Hematopoietic multipotent progenitor cell treated with erythropoietin and hydrocortisone succinate and interleukin-3 and kit ligand, for 15 days (in vitro differentiated cells): ENCODE measurements at places on chromosomes 7 and 10.

DNA sequence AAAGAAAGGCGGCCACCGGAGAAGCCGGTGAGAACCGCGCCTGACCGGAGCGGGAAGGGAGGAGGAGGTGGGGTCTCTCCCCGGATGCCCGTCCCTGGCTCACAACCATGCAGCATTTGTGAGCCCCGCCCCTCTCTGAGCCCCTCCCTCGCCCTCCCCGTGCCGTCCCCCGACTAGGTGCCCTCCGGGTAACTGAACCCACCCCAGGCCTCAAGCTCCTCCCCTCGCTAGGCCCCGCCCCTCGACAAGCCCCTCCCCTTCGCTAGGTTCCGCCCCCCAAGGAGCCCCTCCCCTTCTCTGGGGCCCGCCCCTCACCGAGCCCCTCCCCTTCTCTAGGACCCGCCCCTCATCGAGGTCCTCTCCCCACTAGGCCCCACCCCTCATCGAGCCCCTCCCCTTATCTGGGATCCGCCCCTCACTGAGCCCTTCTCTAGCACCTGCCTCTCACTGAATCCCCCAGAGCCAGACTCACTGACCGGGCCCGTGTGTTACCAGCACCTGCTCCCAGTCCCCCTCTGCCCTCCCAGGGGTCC lies 42.2 kb upstream of the HSPB1 start:
- DNase-seq, result peak; percentile 43

DNA sequence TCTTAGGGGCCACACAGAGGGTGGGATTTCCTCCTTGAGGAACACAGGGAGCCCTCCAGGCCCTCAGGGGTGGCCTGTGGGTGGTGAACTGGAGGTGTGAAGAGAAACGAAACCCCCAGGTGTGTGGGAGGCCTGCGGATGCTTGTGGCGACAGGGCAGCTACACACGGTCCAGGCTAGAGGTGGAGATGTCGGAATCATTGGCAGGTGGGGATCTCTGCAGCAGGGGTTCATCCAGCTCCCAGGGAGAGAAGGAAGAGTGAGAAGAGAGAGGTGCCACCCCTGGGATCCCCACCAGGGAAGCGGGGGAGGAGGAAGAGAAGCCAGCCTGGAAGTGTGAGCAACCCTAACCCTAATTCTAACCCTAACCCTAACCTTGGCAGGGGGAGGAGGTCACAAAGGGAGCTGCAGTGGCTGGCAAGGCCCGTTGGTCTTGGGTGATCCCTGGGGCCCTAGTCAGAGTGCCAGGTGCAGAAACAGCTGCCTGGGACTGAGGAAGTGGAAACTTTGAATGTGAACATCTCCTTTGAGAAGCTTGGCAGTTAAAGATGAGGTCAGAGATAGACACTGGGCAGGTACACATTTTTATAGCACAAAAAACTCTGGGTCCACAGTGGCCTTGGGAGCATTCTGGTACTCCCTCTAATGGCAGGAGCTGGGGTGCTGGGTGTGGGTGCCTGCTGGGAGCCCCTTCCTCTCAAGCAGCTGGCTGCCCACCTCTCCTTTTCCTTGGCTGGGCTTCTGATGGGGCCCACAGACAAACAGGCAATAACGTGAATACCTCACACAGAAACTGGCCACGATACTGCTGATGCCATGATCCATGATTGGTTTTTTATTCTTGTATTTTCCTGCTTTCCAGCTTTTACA lies 6.8 kb upstream of the AEBP1 start:
- DNase-seq, result no peak

DNA sequence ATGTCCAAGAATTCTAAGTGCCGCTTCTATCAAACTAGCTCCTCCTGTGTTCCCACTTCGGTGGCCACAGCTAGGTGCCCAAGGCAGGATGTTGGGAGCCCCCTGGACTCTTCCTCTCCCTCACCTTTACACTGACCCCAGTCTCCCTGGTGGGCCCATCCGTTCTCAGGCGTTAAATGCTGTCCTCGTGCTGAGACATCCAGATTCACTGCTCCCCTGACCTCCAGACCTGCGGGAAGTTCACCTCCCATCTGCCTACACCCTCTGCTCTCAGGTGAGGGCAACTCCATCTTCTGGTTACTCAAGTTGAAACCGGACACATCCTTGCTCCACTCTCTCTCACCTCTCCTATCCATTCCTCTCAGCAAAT lies 114.3 kb downstream of the ARHGAP22 start:
- DNase-seq, result no peak

GRCh38 chr10:963186-963585 lies 25.0 kb upstream of the GTPBP4 start:
- DNase-seq, result no peak

DNA sequence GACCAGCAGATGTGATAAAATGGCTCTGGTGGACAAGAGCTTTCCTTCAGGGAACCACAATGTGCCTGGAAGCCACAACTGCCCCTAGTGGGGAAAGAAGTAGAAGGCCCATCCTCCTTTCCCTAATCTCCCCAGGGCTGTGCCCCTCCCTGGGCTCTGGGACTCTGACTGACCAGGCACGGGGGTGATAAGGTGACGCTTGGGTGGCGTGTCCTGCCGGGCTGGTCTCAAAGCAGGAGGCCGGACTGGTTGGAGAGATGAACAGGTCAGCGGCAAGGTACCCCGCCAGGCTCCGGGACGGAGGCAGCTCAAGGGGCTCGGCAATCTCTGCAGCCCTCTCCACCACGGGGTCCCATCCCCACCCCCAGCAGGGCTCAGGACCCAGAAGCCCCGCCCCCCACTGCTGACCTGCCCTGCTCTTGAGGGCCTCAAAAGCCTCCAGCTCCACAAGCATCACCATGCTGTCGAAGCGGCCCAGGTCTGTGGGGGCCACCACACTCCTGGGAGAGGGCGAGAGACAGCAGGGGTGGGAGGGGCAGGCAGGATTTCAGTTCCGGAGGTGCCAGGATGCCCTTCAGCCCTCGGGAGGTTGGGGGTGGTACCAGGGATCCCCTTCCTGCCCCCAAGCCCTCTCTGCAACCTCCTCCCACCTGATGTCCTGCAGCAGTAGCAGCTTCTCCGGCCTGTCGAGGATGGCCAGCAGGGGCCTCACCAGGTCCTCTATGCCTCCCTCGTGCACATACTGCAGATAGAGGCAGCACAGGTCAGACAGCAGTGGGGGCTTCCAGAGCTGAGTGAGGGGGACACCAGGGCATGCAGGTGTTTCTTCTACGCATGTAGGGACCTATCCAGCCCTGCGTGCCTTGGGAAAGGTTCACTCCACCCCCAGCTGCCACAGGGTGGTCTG lies 12.2 kb downstream of the LZTS2 start:
- no peak for DNase-seq

GRCh38 chr10:105070952-105071351 lies 429.9 kb downstream of the SORCS3 start:
- no peak for DNase-seq

DNA sequence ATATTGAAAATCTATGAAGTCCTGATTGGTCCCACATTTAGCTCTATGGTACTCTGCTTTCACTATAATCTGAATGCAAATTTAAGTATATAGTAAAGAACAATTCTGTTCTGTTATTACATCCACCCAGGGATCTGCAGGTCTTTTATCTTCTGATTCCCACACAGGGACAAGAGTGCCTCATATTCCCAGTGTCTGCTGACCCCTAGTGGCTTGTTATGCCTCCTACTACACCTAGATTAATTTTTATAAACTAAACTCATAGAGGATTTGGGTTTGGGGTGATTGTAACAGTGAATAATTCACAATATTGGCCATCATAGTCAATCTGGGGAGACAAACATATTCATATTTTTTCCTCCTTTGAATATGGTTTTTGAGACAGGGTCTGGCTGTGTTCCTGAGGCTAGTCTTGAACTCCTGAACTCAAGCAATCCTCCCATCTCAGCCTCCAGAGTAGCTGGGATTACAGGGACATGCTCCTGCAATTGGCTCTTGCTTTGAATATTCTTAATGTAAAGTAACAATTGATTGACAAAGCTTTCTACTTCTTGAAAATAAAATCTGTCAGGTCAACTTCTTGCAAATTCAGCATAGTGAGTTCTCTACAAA lies 282.1 kb downstream of the KCND2 start:
- no peak for DNase-seq

DNA sequence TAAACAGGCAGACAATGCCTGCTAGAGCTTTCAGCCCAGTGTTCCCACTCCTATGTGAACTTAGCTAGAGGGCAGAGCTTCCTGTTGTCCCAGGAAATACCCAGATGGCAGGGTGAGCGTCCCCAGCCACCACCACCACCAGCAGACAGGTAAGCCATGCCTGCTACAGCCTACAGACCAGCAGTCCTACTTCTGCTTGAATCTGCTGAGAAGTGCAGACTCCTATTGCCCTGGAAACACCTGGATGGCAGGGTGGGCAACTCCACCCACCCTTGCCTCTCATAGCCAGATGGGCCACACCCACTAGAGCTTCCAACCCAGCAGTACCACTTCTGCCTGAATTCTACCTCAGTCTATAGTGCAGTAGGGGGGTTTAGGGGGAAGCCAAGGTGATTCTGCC lies 64.4 kb downstream of the FBXL13 start:
- DNase-seq, result no peak

DNA sequence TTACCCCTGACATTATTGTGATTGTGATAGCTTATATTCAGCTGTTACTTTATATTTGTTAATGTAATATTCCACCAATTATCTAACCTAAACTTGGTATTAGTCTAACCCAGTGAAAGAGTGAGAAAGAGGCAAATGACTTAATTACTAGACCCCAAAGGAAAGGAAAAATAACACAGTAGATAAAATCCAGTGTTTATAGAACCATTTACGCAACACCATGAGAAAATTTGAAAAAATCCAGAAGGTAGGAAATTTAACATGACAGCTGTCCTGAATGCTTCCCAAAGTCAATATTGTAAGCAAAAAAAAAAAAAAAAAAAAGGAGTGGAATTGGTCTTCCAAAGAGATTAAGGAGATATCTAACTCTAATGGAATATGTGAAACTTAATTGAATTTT lies 741.5 kb upstream of the GHITM start:
- no peak for DNase-seq

DNA sequence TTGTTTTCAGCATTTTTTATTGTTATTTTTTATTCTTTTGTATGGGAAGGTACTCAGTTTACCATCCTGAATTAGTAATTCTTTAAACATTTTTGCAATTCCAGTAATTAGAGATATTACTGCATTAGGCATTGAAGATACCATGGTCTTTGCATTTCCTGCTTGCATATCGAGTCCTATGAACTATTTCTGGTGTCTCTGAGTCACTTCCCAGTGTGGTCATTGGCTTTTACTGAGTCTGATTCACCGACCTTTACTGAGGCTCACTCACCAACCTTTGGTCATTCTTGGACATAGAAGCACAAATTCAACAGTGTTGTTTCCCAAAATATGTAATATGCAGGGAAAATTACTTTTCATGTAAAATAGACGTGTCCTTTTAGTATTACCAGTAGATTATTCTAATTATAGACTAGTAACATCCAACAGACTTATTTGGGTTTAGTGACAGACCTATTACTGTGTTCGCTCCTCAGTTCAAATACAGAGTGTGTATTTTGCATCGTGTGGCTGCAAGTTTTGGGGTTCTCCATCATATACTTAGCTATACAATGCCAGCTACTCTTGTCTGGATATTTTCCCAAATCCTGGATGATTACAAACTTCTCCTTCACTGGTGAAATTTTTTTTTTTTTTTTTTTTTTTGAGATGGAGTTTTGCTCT lies 180.7 kb upstream of the PRSS1 start:
- no peak for DNase-seq

GRCh38 chr10:30812018-30812851 lies 182.7 kb upstream of the LYZL2 start:
- DNase-seq, result no peak

DNA sequence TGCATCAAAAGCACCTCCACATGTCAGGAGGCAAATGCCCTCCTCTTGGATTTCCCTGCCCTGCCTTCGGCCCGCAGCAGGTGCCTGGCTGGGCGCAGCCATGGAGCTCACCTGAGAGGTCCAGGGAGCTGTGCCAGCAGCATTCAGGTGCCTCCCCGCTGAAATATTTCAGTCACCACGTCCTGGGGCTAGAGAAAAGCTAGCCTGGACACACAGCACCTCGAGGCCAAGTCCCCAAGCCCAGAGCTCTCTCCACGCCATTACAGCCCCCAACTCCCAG lies 102.7 kb downstream of the MAD1L1 start:
- DNase-seq, result no peak

GRCh38 chr10:72043016-72043834 lies 45.1 kb downstream of the SPOCK2 start:
- DNase-seq, result no peak

GRCh38 chr7:68730194-68730593 lies 868.1 kb upstream of the AUTS2 start:
- no peak for DNase-seq

DNA sequence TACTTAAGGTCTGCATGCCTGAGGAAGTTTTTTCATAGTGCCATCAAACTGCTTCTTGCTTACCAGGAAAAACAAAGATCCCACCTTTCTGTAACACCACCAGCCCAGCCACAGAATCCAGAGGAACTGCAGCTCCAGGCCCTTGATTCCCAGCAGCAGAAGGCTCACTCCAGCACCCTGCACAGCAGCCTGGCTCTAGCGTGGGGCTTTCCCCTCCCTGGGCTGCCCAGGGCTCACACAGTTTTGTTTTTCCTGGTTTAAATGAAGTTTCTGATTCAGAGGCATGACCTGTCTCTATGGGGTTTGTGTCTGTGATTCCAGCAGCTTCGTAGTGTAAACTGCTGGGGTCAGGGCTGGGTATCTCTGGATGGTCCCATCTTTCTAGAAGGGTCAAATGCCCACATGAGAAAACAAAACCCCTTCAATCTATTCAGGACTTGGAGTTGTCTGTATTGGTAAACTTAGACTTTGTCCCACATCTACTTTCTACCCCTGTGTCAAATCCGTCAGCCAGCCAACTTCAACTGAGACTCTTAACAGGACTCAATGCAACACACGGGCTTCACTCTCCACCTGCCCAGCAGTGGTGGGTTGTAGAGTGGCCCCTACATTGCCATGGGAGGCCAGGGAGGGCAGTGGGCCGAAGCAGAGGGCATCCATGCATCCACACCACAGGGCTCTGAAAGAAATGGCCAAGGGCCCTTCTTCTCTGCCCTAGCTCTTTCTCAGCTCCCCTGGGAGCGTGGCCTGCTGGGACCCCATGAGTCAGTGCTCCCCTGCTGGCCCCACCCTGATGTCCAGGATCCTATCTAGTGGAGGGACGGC lies 73.6 kb downstream of the ATXN7L1 start:
- DNase-seq, result no peak

DNA sequence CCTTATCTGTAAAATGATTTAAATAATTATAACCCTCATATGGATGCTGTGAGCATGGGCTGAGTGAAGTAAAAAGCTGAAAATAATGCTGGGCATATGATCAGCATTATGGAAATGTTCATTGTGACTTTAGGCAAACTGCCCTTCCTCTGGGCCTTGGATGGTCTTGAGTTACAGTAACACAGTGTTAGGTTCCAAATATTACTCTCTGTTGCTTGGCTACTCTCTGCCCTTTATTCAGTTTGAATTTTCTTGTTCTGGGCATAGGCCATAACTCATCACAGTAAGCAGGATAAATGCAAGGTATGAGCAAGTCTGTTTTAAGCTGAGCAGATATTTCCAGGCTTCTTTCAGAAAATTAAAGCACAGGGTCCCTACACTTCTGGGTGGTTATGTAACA lies 868.0 kb downstream of the KCNMA1 start:
- no peak for DNase-seq
